Effector memory CD4-positive, alpha-beta T cell (primary cell): ENCODE measurements at places on chromosomes 4 and X.

DNA sequence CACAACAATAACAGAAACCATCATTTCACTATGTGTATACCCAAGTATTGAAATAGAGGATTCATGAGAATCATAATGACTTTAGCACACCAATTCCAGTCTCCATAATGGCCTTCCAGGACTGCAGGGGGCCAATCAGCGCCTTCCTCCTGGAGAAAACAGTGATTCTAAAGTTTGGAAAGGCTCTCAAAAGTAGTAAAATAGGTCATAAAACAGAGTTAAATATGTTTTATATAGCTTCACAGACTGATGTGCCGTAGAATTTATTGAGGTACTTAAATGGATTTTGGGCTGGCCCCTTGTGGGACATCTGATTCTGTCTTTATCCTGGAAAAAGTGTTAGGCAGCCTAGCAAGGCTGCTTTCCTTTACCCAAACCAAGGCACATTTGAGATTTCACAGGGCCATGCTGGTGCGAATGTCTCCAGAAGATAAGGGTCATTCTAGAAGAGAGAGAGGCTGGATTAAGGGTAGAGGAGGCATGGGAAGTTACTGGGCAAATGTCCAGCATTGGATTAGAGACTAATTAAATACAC, 543.9 kb downstream of the GALNTL6 start:
- no peak for DNase-seq

DNA sequence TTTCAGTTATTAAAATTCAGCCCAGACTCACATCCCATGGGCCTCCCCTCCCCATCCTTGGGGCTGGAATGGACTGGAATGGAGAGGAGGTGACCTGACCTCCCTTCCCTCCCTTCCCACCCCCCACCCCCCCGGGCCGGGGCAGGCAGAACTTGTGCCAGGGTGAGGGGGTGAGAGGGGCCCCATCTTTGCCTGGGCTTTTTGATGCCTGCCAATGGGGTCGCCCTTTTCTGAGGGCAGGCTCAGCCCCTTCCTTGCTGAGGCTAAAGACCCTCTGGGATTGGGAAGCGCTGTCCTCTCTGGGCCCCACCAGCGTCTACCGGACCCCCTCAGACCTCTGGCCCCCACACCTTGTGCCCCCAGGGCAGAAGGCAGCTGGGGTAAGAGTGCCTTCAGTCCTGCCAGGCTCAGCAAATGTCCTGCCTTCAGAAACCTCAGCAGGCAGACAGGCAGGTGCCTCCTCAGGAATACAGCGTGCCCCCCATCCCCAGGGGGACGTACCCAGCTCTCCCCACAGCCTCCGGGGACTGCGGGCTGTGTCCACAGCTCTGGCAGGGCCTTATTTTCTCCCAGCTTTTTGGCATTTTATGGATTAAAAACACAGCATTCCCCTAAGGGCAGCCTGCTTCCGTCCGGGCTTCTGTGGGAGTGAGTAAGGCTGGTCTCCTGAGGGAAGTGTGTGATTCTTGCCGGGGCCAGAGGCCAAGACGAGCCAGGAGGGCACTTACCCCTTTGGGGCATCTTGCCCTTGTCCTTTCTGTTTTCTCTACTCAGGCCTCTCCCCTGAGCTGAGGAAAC, 12.6 kb upstream of the CCNQ start:
- DNase-seq: no peak

- no peak for DNase-seq
Measured at GRCh38 chr4:6009452-6009851, 8.8 kb downstream of the C4orf50 start.

DNA sequence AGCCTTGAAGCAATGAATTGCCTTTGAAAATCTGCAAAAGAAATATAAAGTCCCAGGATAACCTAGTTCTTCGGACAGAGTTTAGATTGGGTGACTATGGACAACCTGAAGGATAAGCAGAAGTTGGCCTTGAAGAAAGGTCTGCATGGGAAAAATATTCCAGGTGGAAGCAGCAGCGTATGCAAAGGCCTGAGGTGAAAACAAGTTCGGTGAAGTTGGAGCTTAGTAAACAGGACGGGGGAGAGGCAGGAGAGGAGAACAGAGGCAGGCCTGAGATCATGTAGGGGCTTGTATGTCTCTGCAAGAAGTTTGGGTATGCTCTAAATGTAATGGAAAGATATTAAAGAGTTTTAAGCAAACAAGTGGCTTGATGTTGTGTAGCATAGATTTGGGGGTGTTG, 176.0 kb downstream of the ARHGAP24 start:
- no peak for DNase-seq

DNA sequence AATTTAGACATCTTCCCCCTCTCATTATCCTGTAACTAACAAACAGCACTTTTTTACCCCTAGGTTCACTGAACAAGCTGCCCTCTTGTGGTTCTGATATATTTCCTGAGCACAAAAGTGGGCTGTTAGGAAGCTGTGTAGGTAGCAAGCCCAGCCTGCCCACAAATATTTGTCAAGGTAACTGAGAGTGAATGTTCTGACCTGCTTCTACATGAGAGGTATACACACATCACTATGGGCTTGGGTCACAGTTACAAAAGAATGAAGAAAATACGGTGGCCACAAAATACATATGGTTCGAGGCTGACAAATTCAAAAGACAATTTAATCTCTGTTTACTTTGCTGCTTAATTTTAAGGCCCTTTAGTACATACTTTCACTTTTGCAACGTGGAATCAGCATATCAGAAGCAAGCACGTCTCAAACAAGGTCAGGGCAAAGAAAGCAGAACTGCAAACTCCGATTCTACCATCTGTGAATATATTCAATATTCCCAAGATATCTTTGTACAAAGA, 78.7 kb downstream of the RBM47 start:
- no peak for DNase-seq

DNA sequence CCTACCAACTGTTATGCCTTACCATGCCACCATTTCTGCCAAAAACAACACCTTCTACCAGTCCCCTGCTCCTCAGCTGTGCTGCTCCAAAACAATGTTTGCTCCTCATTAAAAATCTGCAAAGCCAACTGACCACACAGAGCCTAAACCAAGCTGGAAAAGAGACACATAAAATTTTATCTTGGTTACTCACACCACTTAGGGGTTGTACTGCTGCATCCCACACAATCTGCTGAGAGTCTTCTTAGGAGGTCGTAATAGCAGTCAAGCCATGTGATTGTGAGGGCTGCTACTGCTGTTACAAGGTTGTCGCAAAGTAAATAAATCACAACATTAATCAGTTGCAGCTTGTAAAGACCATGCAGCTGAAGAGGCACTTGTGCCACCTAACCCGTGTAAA, 607.4 kb upstream of the FAM241A start:
- DNase-seq: no peak

DNA sequence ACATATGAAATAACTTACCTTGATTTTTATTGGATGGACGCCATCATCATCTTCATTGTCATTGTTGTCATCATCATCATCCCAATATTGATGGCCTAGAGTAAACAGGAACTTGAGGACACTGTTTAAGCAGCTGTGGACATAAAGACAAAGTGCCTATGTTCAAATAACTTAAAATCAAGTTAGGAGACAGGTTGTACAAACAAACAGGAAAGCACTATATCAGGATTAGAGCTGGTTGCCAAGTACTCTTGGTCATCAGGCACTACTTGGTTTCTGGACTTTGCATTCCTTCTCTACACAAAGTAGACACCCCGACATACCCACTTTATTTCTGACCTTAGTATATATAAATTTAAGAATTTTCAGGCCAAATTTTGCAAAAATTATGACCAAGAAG, 608.6 kb downstream of the KLHL13 start:
- no peak for DNase-seq

DNA sequence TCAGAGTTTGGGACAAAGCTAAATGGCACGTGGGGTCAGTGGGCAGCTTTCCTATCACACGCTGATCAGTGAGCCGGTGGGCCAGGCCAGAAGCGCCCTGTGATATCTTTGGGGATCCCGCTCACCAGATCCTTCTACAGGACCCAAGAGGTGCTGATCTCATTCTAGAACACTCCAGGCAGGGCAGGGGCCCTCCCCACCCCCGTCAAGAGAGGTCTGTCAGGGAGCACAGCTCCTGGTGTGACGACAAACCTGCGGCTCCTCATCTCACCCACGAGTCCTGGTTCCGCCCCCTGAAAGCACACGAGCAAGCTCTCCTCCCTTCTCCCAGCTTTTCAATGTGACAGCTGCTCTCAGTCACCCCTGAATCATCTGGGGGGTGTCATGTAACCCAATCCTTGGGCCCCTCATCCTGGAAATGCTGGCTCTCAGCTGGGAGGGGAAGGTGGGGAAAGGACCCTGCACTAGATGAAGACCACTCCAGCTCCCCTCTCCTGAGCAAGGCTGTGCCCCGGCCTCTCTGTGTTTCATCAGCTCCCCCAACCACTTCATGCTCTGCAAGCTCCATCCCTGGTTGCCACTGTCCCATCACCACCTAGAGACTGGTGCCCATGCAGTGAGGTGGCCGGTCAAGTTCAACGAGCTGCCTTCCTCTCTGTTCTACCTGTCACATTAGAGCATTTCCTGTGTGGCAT, 4.6 kb downstream of the HCFC1 start:
- no peak for DNase-seq

- DNase-seq: no peak
Measured at GRCh38 chr4:101851672-101852071, 61.1 kb downstream of the BANK1 start.

GRCh38 chrX:20477219-20477618, 210.5 kb upstream of the RPS6KA3 start:
- DNase-seq: no peak

DNA sequence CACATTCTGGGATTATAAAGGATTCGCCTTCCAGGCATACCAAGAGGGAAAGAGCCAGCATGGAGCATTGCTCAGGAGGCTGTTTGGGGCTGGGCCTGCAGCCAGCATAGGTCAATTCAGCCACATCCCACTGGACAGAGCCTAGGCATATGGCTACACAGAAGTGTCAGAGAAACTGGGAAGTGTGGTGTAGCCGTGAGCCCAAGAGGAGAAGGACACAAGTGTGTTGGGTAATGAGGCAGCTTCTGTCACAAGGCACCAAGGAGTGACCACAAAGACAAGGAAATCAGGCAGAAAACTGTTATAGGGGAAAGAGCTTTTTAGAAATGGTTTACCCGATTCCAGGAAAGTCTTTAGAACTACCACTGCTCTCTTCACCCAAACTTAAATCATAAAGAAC, 178.6 kb upstream of the TBL1X start:
- DNase-seq: no peak

DNA sequence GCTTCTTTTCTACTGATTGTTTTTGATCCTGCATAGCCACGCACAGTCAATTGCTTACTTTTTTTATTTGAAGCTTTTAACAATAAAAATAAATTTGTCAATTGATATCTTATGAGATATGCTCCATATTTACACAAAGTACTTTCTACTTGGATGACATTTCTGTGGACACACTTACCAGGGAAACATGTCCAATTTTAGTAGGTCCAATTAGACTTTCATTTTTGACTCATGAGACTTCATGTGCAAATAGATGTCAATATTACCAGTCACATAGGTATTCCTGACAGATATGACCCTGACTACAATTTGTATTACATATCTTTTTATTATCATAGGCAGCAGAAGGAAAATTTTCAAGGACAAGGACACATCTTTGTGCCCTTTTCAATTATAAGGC, 219.9 kb upstream of the ANKRD50 start:
- DNase-seq: no peak

DNA sequence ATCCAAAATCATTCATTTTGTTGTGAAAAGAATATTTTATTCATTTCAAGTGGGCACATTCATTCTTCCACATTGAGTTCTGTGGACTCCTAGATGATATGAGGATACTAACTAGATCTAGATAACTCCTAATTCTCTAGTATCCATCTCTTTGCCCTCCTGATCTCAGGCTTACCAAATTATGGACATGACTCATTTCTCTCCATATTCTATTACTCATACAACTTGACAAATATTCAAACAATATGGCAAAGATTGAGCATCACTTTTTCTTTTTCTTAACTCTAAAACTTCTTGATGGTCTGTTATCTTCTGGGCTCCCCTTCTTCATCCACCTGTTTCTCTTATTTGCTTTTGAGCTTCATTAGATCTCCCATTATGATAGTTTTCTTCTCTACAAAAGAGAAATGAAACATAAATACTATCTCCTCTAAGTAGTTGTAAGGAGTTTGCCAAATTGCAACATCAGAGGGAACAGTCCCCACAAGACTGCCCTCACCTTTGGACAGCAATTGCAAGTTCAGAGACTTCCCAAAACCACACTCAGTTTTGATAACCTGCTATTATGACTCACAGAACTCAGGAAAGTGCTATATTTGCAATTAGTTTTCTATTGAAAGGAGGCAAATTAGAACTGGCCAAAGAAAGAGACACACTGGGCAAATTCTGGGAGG, 422.9 kb downstream of the SPRY1 start:
- no peak for DNase-seq

GRCh38 chr4:162499478-162499877, 335.7 kb upstream of the FSTL5 start:
- no peak for DNase-seq

DNA sequence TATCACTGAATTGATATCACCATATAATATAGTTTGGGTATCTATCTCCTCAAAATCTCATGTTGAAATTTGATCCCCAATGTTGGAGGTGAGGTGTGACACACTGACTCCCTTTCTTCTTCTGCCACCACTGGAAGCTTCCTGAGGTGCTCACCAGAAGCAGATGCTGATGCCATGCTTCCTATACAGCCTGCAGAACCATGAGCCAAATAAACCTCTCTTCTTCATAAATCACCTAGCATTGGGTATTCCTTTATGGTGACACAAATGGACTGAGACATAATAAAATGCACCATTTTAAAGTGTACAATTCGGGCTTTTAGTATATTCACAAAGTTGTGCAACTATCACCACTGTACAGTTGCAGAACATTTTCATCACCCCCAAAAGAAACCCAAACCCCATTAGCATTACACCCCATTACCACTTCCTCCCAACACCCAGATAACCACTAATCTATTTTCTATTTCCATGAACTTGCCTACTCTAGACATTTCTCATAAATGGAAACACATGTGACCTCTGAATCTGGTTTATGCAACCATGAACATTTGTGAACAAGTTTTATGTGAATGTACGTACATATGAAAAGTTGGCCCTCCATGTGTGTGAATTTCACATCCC, 148.9 kb downstream of the OPHN1 start:
- no peak for DNase-seq

DNA sequence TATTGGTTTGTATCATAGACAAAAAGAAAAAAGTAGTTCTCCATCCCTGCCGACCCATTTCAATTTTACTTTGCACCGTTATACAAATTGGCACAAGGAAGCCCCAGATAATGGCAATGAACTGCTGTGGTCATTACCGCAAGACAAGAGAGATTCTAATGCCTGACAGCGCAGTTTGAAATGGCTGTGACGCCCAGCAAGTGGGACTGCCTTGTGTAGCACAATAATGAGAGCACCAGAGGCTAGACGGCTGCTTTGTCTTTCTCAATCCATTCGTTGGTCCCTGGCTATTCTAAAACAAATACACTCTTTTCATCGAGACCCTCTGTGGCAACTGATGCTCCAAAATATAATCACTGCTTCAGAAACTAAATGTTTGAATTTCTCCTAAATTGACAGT, 192.4 kb upstream of the NEIL3 start:
- DNase-seq: no peak

GRCh38 chr4:121980643-121981042, 28.8 kb upstream of the TRPC3 start:
- DNase-seq: no peak

- peak; percentile 71 for DNase-seq
Measured at GRCh38 chrX:110002300-110003166, at the start of gene TMEM164. TMEM164 (plus strand) TSS chrX:110003114; CDS start chrX:110003775, 661 bp downstream.

GRCh38 chr4:140359562-140360427, 13.7 kb upstream of the SCOC start:
- peak; percentile 40 for DNase-seq

GRCh38 chr4:80521438-80521837, 185.9 kb downstream of the CFAP299 start:
- DNase-seq: no peak
